ENCODE measurements at places on chromosomes 11 and 22.

DNA sequence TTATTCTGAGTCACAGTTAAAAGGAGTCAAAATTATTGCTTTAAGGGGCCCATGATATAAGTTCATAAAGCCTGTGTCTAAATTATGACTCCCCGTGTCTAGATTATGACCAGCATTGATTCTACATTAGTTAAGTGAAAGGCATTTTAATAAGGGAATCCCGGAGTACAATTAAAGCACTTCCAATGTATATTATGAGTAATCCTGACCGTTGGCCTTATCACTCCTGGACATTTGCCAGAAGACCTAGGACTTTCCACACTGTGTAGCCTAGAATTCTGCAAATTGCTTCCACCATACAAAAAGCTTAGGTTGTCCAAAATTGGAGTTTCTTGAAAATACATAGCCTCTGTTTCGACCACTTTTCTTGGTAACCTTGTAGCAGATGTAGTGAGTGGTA, 1292.6 kb downstream of the LRRC4C start:
- DNase-seq, result no peak

GRCh38 chr22:23845265-23846080, 6.7 kb upstream of the DERL3 start:
- DNase-seq, result no peak

- DNase-seq, result no peak
Observed at GRCh38 chr11:38900211-38900610, 2302.2 kb upstream of the RAG2 start.

DNA sequence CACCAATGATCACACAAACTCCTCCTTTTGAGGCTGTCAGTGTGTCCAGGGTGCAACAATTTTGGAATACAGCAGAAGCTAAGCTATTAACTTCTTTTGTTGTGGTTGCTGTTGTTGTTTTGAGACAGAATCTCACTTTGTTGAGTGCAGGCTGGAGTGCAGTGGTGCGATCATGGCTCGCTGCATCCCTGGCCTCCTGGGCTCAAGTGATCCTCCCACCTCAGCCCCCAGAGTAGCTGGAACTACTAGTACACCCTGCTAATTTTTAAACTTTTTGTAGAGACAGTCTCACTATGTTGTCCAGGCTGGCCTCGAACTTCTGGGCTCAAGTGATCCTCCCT, 22.0 kb downstream of the GSTT2B start:
- no peak for DNase-seq

DNA sequence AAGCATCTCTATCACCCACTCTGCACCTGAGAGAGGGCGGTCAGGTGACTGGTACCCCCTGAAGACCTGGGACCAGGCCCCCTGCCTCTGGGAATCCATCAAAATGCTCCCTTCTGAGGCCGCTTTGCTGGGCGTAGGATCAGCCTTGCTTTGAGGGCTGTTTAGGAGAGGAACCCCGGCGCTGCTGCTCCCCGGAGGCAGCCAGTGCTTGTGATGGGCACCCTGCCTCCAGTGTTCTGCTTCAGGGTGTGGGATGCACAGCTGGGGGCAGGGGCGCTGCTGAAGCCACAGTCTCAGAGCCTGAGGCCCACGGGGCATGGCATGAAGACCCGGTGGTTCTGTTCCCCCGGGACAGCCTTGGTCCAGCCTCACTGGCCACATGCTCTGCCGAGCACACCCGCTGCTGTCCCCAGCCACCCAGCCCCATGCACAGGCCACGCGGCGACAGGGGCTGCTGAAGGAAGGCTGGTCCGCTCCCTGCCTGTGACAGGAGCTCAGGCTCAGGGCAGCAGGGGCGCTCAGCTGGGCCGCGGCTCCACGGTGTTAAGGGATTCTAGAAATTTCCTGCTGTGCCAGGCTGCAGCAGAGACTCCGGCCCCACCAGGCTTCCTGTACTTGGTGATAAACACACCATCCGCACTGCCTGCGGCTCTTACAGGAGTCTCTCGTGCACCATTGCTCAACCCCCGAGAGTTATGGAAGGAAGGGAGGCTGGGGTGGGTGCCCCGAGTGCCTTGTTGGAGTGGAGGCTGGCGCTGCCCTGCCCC, 91.0 kb downstream of the KCNQ1 start:
- DNase-seq, result no peak

GRCh38 chr11:121035780-121036179, 11.9 kb downstream of the TBCEL start:
- no peak for DNase-seq

DNA sequence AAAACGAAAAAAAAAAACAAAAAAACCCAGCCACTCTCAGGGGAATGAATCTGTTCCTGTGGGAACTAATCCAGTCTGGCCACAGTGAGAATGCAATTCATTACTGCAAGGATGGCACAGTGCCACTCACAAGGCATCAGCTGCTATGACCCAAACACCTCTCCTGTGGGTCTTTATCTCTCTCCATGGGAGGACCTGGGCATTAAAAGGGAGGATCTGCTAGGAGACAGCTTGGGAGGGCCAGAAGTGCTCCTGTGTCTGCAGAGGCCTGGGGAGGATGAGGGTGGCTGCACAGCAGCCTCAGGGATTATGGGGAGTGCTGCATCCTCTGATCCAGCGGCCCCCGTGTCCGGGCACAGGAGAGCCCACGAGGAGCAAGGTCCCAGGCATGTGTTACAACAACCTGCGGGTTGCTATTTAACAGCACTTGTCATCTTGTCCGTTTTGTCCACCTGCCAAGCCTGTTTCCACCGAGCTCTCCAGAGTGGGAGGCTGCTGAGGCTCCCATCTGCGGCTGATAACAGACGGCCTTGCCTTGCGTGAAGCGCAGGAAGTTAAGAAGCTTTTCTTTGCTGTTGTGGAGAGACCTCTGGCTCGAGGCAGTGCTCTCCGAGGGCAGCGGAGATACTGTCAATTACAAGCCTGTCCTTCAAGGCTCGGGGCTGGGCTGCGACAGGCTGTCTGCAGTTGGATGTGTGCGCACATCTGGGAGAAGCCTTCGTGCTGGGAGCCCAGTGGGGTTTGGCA, 97.7 kb downstream of the NXPE2 start:
- DNase-seq, result no peak

DNA sequence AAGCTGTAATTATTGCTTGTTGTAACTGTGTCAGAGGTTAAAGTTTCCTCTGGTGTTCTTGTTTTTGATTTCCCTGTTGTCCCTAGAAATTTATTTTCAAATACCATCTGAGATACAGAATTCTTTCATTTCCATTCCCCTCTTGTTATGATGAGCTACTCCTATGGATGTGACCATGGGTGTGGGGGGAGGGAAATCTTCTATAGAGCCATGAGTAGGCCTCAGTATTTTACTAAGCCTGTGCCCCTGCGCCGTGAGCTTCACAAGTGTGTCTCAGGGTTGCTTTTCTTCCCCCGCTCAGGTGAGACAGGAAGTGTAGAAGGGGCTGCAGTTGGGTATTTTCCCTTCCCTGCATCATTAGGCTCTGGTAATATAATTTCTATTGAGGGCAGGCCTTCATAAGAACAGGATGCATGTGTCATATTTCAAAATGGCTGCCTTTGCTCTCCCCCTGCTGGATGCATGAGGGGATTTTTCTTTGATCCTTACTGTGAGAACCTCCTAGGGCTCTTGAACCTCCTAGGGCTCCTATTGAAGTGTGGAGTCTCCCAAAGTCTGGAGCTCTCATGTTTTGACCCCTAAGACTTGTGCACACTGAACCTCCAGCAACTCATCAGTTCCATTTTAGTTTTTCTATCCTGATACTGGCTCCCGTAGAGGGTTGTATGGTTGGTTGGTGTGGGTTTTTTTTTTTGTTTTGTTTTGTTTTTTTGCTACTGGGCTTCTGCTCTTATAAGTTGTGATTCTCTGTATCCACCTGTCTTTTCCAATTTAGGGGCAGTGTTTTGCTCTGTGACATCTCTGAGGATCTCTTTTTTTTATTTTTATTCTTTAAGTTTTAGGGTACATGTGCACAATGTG, 658.2 kb downstream of the NTM start:
- no peak for DNase-seq
